ENCODE measurements at places on chromosomes 6 and 20.
A peak's percentile ranks its signal among the peaks of the same experiment; 100 is the strongest.

DNA sequence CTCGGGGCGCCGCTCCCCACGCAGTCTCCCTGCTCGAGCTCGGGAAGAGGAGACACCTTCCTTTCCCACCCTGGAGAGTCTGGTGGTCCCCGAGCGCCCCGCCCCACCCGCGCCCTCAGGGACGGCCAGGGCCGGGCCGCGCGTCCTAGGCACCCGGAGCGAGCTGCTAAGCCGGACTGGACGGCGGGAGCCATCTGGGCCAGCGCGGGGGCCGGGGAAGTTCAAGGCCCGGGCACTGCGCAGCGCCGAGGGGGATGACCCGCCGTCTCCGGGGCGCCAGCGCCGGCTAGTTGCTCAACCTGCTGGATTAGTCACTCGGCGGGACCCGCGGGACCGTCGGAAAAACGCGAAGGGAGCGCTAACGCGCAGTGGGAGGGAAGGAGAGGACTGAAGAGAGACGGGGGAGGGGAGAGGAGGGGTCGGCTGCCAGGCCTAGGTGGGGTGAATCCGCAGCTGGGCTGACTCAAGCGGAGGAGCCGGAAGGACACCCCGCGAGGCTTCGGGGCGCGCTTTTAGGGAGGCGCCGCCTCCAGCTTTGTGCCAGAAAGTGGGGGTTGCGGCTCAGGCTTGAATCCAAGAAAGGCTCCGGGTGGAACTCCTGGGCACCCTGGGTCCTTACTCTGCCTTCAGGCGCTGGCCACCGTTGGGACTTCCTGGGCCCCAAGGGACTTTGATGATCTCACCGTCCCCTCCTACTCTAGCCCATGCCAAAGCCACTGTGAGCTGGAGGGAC is 75.7 kb upstream of the FOXP4 start:
- DNase-seq: no peak

DNA sequence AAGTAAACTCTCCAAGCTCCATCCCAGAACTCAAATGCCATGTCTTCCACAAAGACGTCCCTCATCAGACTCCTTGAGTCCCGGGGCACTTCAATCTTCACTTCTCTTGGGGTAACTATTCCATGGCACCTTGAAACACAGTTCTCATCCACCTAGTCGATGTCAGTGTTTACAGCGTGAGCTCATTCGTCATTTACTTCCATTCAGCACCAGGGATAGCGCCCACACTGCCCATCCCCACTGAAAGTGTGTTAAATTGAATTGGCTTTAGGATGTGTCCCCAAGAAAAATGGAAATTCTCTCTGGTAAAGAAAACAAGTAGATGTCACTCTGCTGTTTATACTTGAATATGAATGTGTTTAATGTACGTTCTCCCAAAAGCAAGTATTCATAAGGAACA is 31.3 kb downstream of the KCNK15 start:
- DNase-seq: no peak

DNA sequence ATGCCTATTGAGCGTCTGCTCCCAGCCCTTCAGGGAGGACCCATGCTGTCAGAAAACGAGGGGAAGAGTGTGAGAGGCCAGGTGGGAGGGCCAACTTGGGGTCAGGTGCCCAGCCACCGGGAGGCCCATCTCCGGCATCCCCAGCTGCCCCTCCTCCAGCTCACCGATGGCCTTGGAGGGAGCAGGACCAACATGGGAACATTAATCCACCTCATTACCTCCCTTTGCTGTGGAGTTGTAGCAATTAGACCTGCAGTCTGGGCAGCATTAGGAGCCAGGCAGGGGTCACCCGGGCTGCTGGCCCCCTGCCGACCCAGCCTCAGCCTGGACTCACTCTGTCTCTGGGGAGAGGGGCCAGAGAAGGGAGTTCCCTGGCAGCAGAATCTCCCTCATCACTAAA is 25.1 kb downstream of the DLGAP4 start:
- no peak for DNase-seq

GRCh38 chr6:32195902-32196681 is 3.6 kb upstream of the GPSM3 start:
- peak; percentile 79 for DNase-seq

DNA sequence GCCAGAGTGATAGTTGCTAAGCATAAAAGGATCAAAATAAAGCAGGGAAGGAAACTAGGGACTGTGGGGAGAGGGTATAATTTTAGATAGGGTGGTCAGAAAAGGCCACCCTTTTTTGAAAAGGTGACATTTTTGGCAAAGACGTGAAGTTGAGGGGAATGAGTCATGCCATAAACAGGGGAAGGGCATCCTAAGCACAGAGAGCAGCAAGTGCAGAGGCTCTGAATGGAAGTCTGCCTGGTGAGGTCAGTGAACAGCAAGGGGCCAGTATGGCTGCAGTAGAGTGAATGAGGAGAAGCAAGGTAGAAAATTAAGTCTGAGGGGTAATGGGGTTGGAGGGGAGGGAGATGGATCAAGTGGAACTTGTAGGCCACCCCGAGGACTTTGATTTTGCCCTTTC is 2.4 kb downstream of the KLC4 start:
- DNase-seq: no peak

GRCh38 chr6:132749111-132749510 is 8.6 kb downstream of the VNN2 start:
- no peak for DNase-seq
